ENCODE measurements at places on chromosomes 1 and 21.

DNA sequence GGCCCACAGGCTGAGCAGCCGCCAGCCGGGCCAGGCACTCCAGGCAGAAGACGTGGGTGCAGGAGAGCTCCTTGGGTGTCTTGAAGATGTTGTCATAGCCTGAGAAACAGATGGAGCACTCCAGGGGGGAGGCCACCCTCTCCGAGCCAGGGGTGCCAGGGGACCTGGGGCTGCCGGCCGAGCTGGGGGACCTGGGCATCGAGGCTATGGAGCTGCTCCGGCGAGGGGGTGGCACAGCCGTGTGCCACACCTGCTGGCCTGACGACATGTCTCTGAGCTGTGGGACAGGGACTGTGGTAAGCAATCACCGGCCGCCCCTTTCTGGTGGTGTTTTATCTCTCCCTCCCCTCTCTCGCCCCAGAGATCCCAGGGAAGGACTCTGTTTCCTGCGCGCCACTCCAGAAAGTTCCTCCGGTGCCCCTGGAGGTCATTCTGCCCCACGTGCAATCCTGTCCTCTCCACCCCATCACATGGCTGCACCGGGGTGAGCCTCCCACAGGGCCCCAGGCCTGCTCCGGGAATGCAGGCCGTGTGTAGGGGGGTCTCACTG is 1.7 kb downstream of the RNF223 start:
- DNase-seq: no peak

DNA sequence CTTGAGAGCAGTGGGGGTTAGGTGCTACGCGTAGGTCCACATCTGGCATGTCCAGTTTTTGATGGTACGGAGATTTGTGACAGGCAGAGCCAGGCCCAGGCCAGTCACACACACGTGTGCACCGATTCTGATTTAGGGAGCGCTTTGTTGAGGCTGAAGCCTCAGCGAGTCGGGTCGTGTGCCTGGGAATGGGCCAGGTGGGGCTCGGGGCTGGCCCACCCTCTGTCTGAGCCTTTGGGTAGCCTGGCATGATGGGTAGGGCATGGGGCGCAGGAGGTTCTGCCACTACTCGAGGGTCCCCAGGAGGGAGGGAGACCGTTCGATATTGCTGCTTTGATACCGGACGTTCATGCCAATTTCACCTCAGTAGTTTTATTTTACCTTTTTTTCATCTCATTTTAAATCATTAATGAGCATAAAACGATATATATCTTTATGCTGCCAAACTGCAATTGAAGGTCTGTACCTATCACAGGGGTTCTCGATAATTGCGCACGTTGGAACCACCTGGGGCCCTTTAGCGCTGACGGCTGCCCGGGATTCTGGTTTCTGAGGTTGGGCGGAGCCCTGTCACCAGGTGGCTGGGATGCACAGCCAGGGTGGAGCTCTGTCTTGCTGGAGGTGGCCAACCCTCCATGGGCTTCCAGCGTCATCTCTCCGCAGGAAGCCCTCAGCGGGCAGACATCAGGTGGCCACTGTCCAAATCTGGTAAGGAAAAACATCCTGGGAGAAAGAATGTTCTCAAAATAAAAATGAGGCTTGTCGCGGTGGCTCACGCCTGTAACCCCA is 71.9 kb downstream of the SCCPDH start:
- DNase-seq: peak; percentile 11

GRCh38 chr1:7389906-7390603 is 381.0 kb upstream of the VAMP3 start:
- DNase-seq: no peak

DNA sequence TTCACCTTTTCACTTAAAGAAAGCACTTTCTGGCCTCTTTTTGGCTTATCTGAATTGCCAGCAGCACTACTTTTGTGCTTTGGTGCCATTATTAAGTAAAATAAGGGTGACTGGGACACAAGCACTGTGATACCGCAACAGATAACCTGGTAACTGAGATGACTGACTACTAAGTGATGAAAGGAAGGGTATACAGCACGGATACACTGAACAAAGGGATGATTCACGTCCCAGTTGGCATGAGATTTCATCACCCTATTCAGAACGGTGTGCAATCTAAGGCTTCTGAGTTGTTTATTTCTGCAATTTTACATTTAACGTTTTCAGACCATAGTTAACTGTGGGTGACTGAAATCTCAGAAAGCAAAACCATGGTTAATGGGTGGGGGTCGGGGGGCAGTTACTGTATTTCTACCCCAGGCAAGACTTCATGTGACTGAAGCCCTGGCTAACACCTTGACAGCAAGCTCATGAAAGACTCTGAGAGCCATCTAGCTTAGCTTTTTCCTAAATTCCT is 102.8 kb downstream of the CLIC6 start:
- no peak for DNase-seq

DNA sequence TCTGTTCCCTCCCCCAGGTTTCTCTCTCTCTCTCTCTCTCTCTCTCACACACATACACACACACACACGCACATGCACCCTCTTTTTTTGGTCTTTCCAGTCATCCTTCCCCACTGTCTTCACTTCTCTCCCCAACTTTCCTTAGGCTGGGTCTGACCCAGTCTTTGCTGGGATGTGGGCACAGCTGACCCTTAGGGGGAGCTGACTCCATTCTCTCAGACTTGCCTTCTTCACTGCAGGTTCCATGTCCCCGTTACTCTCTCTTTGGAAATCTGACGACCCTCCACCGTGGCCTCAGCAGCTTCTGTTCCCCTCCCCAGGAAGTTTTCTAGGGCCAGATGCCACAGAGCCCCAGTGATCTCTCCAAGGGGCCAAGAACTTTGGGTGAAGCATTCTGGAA is 2.1 kb downstream of the DISP3 start:
- DNase-seq: no peak

- DNase-seq: peak; percentile 90
Observed at GRCh38 chr1:201167041-201167991, 13.0 kb upstream of the TMEM9 start.

- DNase-seq: no peak
Observed at GRCh38 chr21:44375281-44375651, 21.8 kb downstream of the TRPM2 start.

DNA sequence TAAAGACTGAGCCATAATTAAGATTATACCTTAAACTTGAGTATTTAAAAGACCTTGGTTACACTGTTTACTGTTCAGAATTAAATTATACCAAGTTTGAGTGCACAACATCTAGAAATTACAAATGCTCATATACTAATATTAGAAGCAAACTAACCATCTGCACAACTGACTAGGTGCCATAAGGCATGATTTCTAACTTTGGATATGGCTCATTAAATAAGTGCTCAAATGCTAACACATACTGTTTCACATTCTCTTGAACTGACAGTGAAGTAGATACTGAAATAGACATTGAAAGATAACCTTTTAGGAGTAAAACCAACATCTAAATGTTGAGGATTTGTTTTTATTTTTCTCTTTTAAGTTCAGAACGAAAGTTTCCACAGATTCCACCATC is 74.1 kb downstream of the PRKAA2 start:
- DNase-seq: no peak

All from NCI-H1417 (cell line).